ENCODE measurements at places on chromosomes 4 and X.

- peak; percentile 19 for DNase-seq
Observed at GRCh38 chrX:100591256-100592051, 6.7 kb downstream of the TNMD start.

DNA sequence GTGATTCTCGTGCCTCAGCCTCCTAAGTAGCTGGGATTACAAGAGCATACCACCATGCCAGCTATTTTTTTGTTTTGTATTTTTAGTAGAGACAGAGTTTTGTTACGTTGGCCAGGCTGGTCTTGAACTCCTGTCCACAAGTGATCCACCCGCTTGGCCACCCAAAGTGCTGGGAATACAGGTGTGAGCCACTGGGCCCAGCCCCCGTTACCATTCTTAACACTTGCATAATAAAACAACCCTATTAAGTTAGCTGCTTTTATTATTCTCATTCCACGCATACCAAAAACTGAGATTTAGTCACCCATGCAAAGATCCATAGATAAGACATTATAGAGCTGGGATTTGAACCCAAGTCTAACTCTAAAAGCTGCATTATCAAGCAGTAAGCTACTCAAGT is 6.0 kb upstream of the TEX13A start:
- peak; percentile 46 for DNase-seq

GRCh38 chr4:17064959-17065358 is 166.5 kb upstream of the LDB2 start:
- no peak for DNase-seq

DNA sequence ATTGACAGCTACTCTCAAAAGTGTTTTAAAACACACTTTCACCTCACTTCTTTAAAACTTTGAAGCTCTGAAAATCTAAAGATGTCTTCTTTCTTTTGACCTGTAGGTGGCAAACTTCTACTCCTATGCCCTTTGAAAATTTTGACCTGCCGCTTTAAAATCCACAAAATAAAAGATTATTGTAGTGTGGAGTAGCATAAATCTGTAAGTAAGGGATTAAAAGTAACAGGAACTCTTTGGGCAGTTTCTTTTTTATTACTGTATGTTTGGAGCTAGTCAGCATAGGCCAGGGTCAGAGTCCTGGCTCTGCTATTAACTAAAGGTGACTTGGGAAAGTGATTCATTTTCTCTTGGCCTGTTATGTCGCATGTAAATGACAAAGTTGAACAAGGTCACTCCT is 25.5 kb downstream of the BBS12 start:
- peak; percentile 50 for DNase-seq

DNA sequence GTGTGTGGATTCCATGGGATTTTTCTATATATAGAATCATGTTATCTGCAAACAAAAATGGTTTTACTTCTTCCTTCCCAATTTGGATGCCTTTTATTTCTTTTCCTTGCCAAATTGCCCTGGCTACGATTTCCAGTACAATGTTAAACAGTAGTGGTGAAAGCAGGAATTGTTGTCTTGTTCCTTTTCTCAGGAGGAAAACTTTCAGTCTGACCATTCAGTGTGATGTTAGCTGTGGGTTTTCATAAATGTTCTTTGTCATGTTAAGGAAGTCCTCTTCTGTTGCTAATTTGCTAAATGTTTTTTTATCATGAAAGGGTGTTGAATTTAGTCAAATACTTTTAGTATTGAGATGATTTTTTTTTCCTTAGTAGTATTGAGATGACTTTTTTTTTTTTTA is 10.9 kb downstream of the SAP30 start:
- DNase-seq = no peak

DNA sequence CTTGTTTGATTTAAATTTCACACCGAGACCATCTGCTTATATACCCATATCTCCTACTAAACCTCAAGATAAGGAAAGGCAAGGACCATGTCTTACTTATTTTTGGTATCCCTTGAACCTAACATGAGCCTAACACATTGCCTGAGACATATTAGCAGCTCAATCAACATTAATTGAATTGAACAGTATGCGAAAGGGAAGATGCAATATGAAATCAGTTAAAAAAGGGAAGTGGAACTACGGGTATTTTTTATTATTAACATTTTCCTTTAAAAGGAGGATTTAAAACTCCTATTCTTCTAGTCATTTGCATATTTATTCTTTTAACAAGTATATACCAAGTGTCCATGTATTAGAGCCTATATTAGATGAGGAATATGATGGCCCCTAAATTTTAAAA is 197.0 kb downstream of the CAMK2D start:
- peak; percentile 44 for DNase-seq
